ENCODE measurements at places on chromosomes 5 and 9.

DNA sequence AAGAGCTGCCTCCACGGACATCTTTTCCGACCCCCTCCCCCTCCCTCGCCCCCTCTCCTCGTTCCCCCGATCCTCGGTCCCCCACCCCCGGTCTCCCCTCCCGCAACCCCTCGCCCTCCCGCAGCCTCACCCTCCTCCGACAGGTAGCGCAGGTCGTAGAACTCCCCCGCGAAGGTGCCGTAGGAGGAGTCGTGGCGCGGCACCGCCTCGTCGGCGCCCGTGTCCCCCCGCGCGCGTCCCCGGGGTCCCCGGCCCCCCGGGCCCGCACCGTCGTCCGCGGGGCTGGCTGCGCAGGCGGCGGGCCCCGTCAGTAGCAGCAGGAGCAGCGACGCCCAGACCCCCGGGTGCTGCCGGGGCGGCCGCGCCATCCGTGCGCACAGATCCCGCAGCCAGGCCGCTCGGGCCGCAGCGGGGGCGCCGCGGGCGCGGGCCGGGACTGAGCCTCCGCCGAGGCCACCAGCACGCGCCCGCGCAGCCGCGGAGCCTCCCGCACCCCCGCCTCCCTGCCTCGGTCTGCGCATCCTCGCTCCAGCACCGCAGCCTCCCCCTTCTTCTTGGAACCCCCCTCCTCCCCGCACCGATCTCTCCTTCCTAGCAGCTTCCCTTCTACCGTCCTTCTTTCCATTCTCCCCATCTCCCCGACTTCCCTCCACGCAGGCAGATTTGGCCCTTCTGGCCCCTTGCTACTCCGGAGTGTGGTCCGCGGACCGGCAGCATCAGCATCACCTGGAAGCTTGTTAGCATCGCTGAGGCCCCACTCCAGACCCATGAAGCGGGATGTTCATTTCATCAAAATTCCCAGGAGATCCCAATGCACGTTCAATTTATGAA is at the start of gene FRRS1L:
Gene FRRS1L, minus strand, starts transcription at position 479 of the 831 bp plus-strand sequence. Its CDS starts 111 bp downstream, at position 368.
- no peak for DNase-seq

DNA sequence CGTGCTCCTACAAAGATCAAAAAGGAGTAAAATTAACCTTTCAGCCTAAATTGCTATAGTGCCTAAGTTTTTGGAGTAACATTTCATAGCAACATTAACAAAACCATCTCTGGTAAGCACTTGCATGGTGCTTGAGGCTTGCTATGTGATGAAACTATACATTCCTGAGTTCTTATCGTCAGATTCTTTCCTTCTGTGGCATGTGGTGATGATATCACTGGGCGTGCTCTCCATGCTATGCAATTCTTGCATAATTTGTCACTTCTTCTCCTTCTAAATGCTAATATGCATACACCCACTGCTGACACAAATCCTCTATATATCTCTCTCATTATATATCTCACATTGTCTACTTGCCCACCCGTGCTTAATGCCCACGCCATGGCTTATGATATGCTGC is 2019.9 kb downstream of the MAT2B start:
- no peak for DNase-seq

DNA sequence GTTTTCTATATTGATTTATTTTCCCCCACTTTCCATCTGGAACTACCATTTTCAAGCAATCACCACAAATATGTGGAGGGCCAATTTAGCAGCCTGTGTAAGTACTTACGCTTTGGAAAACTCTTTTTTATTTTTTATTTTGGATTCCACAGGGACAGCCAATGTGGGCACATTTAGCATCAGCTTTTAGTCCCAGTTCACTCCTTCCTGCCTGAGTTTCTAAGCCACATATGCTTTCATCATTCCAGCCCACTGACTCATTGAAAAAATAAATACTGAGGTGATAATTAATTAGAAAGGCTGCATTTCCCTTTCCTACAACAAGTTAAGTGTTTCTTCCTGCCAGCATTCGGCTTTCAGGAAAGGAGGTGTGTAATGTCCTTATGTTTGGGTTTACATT is 76.8 kb downstream of the TMEM167A start:
- no peak for DNase-seq

- peak; percentile 47 for DNase-seq
Observed at GRCh38 chr5:93607367-93608258, 24.6 kb downstream of the NR2F1 start.

DNA sequence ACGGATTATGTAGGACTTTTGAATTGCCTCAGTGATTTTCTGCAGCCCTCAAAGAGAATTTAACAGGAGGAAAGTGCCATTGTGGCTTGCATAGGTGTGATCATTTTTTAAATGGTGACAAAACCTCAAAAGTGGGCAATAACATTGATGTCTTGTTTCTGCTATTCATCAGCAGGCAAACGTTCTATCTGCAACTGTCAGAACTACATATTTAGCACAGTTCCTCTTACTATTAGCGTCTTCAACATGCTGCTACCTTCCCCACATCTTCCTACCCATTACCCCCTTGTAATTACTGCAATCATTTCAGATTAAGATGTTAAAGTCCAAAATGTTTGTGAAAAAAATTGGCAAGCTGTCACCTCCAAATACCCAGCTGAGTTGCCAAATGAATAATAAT is 254.6 kb downstream of the SMARCA2 start:
- DNase-seq: no peak

DNA sequence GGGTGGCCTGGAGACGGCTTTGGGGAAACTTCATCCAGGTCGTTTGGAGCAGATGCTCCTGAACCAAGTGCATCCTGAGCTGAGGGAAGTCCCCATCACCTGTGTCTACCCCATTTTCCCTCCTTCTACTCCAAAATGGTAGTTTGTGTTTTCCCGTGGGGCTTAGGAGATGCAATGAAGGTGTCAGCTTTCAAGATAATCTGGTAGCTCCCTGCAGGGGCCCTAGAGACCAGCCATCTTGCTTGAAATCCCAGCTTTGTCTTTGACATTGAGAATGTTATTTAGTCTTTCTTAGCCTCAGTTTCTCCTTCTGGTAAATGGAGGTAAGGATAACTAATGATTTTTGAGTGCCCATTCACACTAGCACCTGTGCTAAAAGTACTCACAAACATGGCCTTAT is 77.4 kb downstream of the WWC1 start:
- no peak for DNase-seq

DNA sequence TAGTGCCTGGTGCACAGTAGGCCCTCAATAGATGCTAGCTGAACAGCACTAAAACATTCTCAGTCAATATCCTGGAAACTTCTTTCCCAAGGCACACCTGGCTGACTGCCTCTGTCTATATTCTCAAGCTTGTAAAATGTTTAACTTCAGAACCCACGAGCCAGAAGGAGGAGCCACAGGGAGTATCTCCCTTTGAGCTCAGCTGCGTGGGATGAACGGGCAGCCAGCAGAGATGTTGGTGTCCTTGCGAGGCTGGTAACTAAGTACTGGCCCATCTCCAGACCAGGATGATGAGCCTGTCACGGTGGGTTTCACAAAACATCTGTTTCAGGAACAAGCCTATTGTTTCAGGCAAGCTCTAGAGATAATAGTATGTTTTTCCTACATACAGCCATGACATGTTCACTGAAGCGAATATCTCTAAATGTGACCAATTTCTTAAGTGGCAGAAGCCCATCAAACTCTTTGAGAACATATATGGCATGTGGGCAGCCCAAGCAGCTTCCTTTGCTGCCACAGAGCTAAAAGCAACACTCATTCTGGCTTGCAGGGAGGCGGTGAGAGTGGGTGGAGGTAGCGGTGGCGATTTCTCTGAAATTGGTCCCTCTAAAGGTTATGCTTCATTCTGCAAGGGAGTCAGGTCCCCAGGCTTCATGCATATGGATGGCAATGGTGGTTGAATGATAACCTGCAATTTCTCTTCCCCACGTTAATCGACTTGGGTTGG is 206.2 kb downstream of the TTLL11 start:
- no peak for DNase-seq

DNA sequence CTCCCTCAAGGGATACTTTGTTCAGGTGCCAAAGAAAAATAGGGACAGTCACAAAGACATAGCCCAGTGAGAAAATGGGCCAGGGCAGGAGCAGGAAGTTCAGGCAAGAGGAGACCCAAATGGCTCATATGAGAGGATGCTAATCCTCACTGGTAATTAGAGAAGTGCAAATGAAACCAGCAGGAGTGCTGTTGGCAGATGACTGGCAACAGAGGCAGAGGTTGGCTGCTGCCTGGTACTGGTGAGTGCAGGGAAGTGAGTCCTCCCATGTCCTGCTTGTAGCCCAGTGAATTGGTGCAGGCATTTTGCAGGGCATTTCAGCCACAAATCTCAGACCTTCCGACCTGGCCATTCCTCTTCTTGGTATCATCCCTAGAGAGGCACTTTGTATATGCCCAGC is 23.5 kb downstream of the ODF2 start:
- DNase-seq: no peak

- DNase-seq: no peak
Observed at GRCh38 chr5:126519637-126520592, 75.1 kb downstream of the ALDH7A1 start.

DNA sequence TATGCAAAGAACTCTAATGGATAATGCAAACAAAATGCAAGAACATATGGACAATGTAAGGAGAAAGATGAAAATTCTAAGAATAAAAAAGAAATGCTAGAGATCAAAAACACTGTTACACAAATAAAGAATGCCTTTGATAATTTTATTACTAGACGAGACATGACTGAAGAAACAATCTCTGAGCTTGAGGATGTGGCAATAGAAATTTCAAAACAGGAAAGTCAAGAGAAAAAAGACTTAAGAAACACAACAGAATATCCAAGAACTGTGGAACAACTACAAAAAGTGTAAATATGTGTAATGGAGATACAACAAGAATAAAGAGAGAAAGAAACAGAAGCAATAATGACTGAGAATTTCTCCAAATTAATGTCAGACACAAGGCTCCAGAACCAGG is 140.5 kb upstream of the ACOT12 start:
- no peak for DNase-seq

DNA sequence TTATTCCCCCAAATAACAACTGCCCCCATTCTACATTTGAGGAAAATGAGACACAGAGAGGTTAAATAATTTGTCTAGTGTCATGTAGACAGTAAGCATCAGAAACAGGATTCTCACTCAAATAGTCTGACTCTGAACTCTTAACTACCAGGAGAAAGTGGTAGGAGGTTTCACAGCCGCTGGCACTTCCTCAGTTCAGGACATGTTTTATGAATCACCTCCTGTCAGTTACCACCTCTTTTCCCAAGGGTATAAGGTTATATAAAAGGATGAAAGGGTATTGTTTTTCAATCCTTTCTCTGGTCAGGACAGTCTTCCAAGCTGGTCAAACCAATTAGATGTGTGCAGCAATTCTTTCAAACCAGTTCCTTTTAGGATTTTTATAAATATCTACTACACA is 52.1 kb downstream of the TSSK1B start:
- no peak for DNase-seq

DNA sequence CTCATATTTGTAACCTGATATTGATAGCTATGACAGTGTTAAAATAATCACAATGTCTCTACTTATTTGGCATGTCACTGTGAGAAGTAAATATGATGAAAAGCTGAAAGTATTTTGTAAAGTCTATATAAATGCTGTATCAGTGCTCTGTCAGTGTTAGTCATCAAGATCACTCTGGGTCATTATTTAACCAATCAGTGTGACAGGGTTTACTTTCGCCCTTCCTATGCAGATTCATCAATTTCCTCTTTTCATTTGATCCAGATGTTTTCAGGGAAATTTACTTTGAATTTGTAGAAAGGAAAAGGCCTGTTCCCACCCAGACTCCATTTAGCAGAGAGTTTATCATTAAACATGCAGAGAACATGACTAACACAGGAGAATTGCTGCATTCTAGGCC is 9.9 kb upstream of the PCSK5 start:
- DNase-seq: no peak

GRCh38 chr5:139847790-139848507 is 52.3 kb downstream of the PSD2 start:
- DNase-seq: peak; percentile 83

- DNase-seq: no peak
Observed at GRCh38 chr5:1266791-1267190, 28.1 kb downstream of the TERT start.

DNA sequence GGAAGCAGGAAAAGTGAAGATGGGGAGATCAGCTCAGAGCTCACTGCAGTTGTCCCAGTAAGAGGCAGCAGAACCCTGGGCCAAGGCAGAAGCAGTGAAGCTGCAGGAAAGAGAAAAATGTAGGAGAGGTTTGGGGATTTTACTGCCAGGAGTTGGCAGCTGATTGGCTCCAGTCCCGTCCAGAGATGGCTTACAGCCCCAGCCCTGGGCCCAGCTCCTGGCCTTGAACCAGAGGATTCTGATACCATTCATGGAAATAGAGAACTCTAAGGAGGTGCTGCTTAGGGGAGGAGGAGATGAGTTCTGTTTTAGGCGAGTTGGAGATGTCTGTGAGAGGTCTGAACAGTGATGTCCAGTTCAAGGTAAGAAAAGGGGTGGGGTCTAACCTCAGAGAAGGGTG is 4.6 kb downstream of the MORN5 start:
- no peak for DNase-seq

- DNase-seq: no peak
Observed at GRCh38 chr5:178586396-178586795, 3.8 kb downstream of the COL23A1 start.

DNA sequence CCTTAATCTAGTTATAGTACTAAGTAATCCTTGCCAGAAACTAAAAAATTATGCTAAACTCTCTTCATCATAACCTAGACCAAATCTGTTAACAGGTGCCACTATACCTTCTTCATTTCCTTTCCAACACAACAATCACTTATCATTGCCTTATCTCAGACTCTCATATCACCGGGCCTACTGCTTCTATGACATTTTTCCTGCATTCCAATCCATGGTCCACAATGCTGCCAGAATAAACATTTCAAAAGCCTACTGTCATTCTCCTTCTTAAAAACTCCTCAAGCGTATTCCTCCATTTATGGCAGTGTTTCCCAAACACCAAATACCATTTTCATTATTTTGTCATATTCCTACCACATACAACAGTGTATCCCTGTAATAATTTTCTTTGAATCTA is 6.5 kb downstream of the PPP6C start:
- no peak for DNase-seq

- DNase-seq: no peak
Observed at GRCh38 chr9:17021387-17021970, 113.4 kb upstream of the CNTLN start.

GRCh38 chr9:101417977-101418376 is 17.6 kb downstream of the ALDOB start:
- no peak for DNase-seq

Measured in GM13976 (cell line).